HEK293T (cell line): ENCODE measurements at places on chromosomes 12 and 14.

DNA sequence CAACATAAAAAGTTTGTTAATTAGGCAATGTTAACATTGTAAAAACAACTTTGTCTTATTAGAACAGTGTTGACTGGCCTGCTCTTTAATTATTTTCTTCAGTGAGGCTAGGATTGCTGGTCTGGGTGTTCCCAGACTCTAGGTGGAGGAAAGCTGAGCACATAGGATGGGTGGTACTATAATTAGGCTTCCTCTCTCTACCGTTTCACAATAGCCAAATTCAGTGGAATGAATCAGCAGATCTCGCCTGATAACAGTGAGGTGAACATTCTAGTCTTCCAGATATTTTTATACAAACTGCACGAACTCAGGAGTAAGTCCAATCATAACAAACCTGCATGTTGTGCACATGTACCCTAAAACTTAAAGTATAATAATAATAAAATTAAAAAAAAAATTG is 11.9 kb downstream of the PTGDR start:
- no peak for DNase-seq

DNA sequence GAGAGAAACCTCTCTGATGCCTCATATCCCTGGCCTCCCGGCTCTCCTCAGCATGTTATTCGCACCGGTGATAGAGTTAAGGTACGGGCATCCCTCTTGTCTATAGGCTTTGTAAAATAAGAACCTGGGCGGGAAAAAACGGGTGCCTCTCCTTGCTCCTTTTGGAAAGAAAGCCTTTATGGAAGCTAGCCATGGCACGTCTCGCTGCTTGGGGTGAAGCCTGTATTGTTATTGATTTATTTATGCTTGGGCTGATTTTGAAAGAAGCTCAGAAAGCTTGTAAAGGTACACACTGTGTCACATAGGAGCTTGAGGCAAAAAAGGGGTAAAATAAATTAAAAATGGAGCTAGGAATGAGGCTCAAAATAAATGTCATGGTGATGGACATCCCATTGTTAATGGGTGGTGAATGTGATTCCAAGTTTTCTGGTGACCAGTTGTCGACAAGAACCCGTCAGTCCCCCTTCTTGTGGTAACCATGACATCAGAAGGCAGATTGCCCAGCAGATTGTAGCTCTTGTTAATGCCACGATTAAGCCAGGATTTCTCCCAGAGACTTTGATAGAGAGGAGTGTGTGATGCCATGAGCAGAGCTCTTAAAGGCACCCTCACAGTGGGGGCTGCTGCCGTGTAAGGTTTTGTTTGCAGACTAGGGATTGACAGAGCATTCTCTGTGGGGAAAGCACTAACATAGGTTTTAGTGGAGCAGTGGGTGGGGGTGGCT is 50.4 kb upstream of the ASPG start:
- DNase-seq: no peak

DNA sequence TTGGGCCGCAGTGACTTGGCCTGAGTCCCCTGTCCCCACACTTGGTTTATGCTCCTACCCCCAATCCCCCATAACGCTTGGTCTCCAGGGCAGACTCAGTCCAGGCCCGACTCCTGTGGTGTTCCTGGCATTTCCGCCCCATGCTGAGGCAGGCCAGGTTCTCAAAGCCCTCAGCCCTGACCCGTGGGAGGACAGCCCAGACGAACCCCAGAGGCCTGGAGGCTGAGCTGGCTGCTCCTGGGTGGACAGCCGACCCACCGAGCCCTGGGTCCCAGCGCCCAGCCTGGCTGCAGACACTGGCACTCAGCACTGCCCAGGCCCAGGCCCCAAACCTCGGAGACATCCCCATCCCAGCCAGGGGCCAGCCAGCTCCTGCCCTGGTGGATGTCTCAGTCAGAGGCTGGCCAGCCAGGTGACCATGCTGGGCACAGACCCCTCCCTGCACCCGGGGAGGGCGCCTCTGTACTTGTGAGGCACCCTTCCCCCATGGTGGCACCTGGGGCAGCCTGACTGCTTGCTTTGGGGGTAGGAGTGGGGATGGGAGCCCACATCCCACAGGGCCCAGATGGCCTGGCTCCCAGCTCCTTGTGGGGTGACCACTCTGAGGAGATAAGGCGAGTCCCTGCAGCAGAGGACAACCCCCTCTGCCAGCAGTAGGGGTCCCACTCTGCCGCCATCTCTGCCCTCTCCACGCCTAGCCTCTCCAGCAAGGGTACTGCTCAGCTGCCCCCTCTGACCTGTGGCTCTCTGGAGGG is 1.4 kb downstream of the PLD4 start:
- no peak for DNase-seq

DNA sequence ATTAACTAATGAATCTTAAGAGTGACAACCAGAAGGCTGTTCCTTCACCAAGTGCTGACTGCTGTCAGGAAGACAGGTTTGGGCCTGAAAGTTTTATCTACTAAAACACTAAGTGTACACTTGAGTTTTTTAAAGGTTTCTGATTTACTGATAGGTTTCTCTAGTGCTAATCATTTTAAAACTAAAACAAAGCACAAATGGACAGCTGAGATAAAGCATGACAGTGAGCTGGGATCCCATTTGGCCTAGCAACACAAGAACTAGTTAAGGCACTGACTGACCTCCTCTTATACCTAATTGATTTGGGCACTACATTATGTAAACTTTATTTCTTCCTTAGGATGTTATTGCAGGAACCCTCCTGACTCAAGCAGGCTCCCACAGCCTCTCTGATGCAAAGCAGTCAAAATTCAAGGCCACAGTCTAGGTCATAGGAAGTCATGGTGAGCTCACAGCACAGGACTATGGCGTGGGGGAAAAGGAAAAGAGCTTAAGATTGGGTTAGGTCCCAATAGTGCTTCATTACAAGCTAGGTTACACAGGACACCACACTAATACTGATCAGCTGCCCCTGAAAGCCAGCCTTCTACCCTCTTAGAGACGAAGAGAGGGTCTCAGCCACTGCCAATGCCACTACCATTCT is 3.5 kb downstream of the STXBP6 start:
- DNase-seq: no peak

GRCh38 chr12:116393859-116394650 is 116.6 kb upstream of the MED13L start:
- no peak for DNase-seq

- no peak for DNase-seq
Observed at GRCh38 chr12:65881965-65882413, 57.7 kb downstream of the HMGA2 start.

- DNase-seq: no peak
Observed at GRCh38 chr14:100122481-100123223, 36.8 kb downstream of the DEGS2 start.

DNA sequence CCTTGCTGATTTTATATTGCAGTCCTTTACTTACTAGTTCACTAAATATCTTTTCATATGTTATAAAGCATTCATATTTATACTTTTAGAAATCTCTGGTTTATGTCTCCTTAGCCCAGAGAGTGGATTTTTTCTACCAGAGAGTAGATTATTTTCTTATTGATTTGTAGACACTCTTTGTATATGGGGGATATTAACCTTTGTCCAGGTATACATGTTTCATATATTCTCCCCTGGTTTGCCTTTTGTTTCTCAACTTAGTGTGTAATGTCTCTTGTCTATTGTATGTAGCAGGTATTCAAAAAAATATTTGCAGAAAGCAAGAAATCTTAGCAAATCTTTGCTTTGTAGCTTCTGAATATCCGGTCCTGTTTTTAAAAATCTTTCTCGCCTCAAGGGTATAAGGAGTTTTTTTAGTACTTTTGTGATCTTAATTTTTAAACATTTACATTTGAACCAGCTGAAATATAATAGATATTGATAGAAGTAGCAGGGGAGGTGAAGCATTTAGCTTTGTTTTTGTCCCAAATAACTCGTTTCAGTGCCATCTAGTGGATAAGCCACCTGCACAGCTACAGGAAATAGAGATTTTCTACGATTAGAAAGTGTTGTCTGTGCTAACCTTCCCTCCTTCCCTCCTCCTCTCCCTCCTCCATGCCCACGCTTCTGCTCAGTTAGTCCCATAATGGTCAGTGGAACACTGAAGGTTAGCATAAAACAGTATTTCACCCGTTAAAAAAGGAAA is 97.0 kb downstream of the PHETA1 start:
- DNase-seq: no peak

DNA sequence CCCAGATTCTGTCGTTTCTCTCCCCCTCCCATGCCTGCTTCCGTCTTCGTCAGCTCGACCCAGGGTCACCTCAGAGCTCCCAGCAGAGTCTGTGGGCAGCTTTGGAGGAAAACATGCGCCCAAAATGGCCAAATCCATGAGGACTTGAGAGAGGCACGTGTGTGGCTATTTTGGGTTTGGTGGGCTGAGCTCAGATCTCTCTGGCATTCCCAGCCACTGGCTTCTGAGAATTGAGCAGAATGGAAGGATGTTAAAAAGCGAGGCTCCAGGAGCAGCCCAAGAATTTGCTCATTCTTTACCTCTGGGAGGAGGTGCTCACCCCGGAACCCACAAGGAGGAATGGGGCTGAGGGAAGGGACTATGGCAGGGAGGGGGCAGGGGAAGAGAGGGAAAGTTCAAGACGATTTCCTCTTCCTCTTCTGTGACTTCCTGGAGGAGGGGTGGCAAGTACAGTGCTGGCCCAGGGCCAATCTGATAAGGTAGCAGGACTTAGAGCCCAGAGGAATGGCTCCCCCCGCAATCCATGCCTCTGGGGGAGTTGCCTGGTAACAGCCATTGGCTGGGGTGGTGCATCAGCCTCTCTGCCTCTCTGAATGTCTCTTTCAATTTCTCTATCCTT is 20.1 kb downstream of the TSPAN9 start:
- no peak for DNase-seq

GRCh38 chr14:105856676-105857219 is 330.4 kb downstream of the TMEM121 start:
- no peak for DNase-seq

GRCh38 chr14:93533842-93534241 is 103.1 kb downstream of the UNC79 start:
- no peak for DNase-seq

- no peak for DNase-seq
Observed at GRCh38 chr12:47408171-47408871, 297.5 kb downstream of the RPAP3 start.

DNA sequence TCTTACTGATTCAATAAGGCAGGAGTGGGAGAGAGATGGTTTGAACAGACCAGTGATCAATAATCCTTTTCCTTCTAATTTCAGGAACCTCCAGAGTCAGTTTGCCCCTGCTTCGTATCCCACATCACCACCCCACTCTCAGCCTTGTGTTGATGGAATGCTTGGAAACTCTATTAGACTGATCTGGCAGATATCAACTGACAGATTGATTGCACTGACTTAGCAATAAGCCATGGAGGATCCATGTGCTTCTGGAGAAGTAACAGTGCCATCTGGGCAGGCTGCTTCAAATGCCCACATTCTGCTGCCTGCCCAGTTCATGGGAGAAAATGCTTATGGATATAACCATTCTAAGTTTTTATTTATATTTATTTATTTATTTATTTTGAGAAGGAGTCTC is 218.0 kb downstream of the SLC2A13 start:
- DNase-seq: no peak

DNA sequence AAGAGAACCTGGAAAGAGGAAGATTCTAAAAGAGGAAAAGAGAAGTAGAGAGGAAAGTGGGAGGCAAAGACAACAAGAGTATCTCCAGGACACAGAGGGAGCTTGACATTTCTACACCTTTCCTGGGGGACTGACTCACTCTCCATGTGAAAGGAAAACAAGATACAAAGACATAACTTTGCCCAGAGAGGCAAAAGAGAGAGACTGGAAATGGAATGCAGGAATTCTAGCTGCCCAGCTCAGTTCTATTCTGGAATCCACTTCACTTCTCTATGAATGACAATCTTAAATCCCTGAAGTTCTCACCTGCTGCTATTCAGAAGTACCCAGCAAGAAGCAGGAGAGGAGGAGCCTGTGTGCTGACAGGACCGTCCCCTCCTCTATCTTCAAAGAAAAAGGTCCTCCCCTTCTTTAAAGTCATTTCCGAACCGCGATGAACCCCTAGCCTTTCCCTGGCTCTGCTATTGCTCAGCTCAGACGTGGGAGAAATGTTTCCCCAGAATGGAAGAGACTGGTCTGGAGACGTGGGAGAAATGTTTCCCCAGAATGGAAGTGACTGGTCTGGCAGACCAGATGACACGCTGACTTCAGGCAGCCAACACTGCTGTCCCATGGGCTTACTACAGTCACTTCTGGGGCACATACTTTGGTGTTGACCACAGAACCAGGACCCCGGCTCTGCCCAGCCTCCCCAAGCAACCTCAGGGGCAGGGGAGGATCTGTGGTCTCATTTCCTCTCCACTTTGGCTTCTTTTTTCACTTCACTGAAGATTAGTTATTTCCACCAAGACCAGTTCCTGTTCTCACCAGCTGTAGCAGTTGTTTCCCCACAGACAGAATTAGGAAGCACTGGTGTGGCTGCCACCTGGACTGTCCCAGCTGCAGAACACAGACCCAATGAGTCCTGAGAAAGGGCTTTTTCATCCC is 8.3 kb downstream of the FMNL3 start:
- no peak for DNase-seq

- DNase-seq: no peak
Observed at GRCh38 chr12:78628491-78629100, 236.0 kb upstream of the SYT1 start.

DNA sequence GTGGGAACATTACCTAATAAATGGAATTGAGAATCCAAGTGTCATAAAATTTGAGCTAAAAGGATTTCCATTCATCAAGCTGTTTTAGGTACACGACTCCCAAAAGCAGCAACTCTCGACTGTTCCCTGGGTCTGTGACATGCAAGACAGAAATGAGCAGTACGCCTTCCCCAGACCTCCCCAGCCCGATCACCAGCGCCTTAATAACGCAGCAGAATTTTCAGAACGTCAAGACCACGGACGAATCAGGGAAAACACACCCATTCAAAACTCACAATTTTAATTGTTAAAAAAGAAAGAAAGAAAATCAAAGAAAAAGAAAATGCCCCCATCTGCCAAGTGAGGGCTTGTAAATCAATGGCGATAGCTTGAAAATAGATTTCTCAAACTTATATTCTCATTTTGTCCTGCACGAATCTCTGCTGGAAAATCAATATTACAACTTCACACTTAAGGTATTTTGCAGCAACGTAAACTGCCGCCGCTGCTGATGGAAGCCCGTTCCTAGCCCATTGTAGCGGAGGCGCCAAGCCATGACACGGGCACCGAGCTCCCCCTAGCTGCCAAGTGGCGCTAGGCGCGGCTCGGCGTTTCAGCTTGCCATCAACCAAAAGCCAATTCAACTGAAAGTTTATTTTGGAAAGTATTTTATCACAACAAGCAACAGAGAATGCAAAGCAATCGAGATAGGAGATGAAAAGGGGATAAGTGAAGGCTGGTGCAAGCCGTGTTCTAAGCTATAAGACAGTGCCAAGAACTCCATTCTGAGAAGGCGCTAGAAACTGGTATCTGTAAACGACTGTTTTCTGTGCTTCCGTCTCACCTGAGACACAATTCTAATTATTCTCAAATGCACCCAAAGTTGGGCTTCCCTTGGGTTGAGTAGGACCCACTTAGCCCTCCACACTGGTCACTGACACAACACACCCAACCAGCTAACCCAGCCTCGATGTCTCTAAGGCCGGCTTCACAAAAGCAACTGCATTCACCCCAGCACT is 5.5 kb downstream of the BCL11B start:
- DNase-seq: peak; percentile 74

DNA sequence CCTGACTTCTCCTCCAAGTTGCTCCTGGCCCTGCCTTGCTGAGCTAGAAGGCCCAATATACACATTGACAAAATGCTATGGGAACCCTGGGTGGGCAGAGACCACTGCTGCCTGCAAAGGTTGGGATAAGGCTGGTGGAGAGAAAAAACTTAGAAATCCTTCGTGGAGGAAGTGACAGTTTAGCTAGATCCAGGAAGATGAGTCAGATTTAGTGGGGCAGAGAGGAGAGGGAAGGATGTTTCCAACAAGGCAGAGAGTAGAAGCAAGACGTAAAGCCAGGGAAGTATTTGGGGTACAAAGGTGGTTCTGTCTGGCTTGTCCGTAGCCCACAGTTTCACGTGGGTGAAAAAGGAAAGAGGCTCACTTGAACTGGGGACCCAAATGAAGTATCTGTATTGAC is 69.0 kb upstream of the CLMN start:
- DNase-seq: no peak
